ENCODE measurements at places on chromosomes 1 and 21. TPM values are rescaled to one million over a fixed set of nuclear protein-coding genes. Genes with fewer than 3 reads are reported as not detected.

Gene TCHHL1
- not detected for total RNA-seq

Gene OLFM3
- total RNA-seq: not detected

Gene TNFRSF1B
- total RNA-seq: 153 TPM

Gene LMOD1
- not detected for total RNA-seq

Gene PKLR
- not detected for total RNA-seq

Gene UBE4B
- total RNA-seq: 37.7 TPM

Gene PLA2G2F
- total RNA-seq: not detected

Gene NUP133
- 49.2 TPM for total RNA-seq

Gene RCC1
- 136 TPM for total RNA-seq
